Right kidney (tissue), 9 donors: ENCODE measurements at places on chromosomes 5 and 9.
A peak's percentile ranks its signal among the peaks of the same experiment; 100 is the strongest.

- no peak for DNase-seq
These were observed 240.7 kb upstream of the DAPK1 start for GRCh38 chr9:87256973-87257372.

DNA sequence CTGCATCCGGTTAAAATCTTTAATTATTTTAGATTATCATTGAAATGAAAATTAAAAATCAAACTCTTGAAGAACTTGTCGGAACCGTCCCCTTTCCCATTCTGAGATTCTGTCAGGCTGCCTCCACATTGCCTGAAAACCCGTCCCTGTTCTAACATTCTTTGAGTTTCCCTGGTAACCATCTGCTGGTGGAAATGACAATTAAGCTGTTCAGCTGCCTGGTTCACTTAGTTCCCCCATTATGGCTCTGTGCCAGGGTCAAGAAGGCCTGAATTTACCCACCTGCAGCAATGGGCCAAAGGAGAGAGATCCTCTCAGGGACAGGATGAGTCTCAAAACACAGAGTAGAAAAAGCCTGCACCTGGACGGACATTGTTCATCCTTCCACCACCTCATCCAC, 11.8 kb upstream of the TCOF1 start:
- no peak for DNase-seq

- DNase-seq: no peak
These were observed 166.5 kb upstream of the PRR16 start for GRCh38 chr5:120297616-120298015.

DNA sequence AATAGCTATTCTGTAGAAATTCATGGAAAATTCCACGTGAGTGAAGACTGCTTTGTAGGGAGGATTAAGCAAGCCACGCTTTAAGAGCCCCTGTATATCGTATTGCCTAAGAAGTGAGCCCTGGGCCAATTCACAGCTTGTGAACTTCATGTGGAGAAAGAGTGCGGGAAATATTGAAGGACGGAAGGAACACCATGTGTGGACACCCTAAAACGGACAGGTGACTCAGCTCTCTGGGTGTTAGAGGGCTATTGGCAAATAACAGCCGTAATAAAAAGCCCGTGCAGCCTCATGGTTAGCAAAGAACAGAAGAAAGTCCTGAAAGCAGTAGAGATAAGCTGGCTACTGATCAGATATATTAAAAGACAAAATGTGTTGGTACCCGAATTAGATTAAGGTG, 26.4 kb downstream of the ZNF366 start:
- no peak for DNase-seq

- DNase-seq: no peak
These were observed 619.7 kb upstream of the ARRDC3 start for GRCh38 chr5:92002721-92003274.

DNA sequence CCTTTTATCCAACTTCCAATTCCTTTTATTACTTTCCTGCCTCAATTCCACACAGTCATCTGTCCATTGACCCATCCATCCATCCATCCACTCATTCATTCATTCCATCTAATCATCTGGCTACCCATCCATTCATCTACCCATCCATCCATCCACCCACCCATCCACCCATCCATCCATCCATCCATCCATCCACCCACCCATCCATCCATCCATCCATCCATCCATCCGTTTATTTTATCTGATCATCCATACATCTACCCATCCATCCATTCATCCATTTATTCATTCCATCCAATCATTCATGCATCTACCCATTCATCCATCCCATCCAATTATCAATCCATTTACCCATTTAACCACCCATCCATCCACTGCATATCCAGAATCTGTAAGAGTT, 11.6 kb downstream of the PAEP start:
- DNase-seq: no peak

DNA sequence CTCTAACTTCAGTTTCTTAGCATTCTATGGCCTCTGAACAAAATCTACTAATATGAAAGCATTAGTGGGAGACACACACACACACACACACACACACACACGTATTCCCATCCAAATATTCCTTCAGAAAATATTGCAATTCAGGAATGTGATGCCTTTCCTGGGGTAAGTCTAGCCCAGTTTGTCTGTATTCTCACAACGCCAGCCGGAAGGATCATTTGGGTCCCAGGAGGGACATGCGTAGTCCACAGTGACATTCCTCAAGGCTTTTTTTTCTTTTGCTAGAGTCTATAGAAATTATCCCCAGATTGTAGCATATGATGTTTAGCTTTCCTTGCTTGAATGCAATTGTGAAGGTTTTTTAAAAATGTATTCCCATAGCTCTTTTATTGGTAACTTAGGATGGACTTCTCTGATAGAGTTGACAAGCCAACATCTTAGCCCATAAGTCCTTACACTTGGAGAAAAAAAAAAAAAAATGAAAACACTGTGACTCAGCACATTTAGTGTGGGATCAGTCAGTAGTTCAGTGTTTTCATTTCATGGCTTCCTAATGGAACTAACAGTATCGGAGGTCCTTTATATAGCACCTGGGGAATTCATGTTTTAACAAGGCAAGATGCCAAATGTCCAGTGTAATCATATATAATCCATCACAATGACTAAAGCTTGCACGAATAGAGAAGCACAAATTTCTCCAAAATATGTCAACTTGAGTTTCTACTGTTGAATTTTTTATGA, 316.5 kb downstream of the DIRAS2 start:
- DNase-seq: no peak

GRCh38 chr5:76469656-76470290, 66.7 kb downstream of the IQGAP2 start:
- DNase-seq: no peak

- peak; percentile 34 for DNase-seq
These were observed 3.0 kb upstream of the UBE2R2 start for GRCh38 chr9:33813712-33814641.

GRCh38 chr5:160105686-160106360, 13.4 kb downstream of the PWWP2A start:
- no peak for DNase-seq

DNA sequence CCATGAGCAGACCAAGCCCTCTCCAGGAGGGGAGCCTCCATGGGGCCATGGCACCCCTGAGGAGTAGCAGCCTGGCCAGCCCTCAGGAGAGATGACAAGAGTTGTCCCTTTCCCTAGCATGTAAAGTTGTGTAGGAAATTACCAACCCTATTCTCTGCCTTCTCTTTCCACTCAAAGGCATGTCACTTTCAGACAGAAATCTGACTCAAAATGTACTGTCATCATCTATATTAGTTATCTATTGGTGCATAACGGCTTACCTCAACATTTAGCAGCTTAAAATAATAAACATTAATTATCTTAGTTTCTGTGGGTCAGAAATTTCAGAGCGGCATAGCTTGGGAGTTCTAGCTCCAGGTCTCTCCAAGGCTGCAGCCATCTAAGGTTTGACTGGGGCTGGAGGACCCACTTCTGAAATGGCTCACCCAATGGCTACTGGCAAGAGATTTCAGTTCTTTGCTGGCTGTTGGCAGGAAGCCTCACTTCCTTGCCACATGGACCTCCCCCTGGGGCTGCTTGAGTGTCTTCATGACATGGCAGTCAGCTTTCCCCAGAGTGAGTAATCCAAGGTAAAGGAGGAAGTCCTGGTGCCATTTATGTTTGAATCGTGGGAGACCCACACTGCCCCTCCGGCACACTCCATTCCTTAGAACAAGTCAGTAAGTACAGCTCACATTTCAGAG, 632.3 kb downstream of the CCDC171 start:
- DNase-seq: no peak

GRCh38 chr9:24118190-24118589, 292.1 kb upstream of the ELAVL2 start:
- no peak for DNase-seq

DNA sequence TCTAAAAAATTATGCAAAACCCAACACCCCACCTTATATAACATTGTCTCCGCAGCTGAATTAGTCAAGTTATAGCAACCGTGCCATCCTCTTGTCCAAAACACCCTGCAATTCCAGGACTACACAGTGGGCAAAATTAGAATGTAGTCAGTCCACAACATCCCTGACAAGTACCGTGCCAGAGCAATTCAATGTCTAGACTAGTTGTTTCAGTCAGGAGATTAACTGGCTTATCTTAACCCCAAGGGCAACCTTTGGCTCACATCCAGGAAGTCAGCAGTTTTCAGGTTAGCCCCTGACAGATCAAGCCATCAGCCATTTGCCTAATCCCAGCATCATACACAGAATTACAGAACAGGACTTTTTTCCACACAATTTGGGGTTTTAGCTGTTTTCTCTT, 240.8 kb upstream of the TMEM161B start:
- DNase-seq: no peak

- DNase-seq: no peak
These were observed 17.5 kb downstream of the IRF1 start for GRCh38 chr5:132473019-132473531.

GRCh38 chr5:80177236-80177635, 78.6 kb downstream of the SERINC5 start:
- DNase-seq: no peak

GRCh38 chr9:16126042-16126441, 573.2 kb downstream of the CCDC171 start:
- no peak for DNase-seq

DNA sequence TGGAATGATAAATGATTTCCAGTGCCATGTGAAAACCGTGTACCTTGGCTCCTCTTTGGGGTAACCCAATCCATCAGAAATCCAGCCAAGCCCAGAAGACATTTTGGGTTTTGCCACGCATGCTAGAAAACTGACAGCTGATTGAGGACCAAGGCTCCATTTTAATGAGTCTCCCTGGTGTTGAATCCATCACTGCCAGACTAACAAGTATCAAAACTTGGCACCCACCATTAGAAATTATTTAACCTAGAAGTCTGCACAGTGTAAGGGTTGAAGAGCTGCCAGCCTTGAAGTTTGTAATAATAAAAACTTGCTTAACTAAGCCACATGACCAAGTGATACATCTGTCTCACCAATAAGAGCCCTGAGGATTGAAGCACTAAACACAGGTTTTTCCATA, 369.9 kb downstream of the DNAH5 start:
- DNase-seq: no peak

- DNase-seq: no peak
These were observed 1.3 kb downstream of the CD74 start for GRCh38 chr5:150411245-150411979.

- no peak for DNase-seq
These were observed 27.4 kb upstream of the GCNT1 start for GRCh38 chr9:76431601-76432000.

DNA sequence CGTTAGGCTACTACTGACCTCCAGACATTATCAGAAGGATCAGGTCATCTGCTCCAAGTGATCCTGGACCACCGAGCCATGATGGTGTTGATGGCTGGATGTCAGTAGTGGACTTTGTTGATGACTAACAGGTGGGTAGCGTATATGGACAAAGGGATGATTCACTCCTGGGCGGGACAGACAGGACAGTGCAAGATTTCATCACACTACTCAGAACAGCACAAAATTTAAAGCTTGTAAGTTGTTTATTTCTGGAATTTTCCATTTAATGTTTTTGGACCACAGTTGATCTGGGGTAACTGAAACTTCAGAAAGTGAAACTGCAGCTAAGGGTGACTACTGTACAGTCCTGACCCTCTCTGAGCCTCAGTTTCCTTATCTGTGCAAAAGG, 12.7 kb downstream of the PDGFRB start:
- no peak for DNase-seq

- no peak for DNase-seq
These were observed 222.6 kb upstream of the PIK3R1 start for GRCh38 chr5:67992923-67993322.

GRCh38 chr5:55816342-55816741, 34.8 kb upstream of the IL31RA start:
- DNase-seq: no peak

DNA sequence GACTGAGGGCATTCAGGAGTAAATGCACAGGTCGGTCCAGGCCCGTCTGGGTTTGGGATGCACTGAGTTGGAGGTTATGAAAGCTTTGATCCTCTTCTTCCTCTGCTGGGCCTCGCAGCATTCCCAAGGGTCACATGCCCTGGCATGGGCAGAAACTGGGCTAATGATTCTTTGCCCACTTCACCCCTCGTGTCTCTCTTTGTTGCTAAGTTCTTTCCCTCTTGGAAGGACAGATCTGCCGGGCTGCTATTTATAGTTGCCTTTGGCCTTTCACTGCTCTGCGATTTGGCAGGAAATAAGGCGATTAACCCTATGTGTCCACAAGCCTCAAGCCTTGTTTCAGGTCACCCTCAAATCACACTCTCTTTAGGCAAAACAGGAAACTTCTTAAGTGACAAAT, 66.9 kb downstream of the ENTREP1 start:
- DNase-seq: no peak

DNA sequence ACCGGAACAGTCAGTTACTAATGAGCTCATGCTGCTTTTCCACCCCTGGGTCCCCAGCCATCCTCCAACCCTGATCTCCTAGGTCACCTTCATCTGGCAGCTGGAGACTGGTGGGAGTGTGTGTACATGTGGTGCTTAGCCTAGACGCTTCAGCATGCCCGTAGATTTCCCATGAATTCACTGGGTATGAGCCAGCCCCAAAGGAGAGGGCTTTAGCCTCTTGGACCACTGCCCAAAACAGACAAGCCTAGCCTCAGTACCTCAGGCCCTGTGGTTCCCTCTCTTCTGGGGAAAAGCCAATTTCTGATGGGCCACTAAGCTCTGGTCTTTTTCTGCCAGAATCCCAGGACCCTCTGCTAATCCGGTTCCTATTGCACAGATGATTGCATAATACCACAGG, 48.0 kb upstream of the ASTN2 start:
- no peak for DNase-seq

DNA sequence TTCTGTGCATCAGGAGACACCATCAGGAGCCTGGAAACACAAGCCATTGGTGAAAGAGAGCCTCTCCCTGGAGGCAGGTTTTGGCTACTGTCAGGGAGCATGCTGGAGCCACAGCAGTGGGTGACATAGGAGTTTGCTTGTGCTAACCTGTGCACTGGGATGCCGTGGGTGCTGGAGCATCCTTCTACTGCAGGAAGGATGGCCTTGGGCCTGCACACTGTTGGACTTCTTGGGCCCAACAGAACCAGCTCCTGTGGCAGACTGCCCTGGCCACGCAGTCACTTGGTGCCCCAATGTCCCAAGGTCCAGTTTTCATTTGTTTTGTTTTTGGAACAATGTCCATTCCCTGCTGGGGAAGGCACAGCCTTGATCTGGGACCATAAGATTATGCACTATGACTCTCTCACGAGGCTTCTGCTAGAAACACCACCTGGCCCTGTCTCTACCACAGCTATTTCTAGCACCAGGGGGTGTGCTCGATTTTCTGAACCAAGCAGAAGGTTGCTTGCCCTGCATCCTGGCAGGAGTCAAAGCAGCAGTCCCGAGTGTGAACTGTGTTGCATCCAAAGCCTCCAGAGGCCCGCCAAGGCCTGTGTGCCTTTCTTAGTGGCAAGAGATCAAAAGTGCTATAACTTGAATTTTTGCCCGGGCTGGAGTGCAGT, 5.5 kb upstream of the LTC4S start:
- no peak for DNase-seq

GRCh38 chr5:20248118-20248517, 260.1 kb upstream of the CDH18 start:
- DNase-seq: no peak

- no peak for DNase-seq
These were observed 140.9 kb upstream of the TLX3 start for GRCh38 chr5:171168171-171168570.
